Epithelial cell of prostate (primary cell): ENCODE measurements at places on chromosomes 1 and 21.

DNA sequence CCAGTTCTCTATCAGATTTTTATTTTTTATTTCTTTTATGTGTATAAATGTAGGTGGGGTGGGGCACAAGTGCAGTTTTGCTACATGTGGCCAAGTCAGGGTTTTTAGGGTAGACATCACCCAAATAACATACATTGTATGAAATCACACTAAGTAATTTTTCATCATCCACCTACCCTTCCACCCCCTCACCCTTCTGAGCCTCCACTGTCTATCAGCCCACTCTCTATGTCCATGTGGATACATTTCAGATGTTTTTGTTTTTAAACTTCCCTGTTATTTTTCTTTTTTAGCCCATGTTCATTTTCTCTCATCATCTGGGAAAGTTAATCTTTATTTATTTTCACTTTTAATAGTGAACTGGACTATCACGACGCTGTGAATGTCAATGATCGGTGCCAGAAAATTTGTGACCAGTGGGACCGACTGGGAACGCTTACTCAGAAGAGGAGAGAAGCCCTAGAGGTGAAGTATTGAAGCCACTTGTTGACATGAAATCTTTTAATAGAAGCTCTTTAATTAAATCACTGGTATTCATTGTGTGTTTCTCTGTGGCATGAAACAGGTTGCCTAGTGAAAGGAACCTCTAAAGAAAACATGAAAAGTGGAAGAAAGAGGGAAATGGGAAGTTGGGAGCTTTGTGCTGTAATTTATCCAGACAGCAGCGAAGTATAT, 47.6 kb upstream of the MTR start:
- DNase-seq, result no peak

GRCh38 chr1:23791516-23792047, 637 bp downstream of the LYPLA2 start:
- DNase-seq, result no peak

GRCh38 chr1:35243691-35244090, 24.8 kb upstream of the ZMYM4 start:
- DNase-seq, result no peak

DNA sequence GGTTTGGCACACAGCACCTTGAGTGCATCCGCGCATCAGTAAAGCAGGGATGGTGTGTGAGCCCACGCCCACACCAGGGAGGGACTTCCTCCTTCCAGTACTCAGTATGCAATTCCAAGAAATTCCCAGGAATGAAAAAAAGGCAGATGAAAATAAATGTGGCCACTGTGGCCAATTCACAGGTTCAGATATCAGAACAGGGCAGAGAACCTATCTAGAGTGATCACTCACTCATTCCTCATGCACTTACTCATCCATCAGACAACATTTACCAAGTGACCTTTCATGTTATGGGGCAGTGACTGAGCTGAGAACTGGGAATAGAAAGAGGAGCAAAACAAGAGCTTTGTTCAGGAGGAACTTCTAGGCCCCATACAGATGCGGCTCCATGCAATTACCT, 113.7 kb downstream of the ZSCAN20 start:
- DNase-seq, result peak; percentile 2

GRCh38 chr1:38068980-38069340, 22.4 kb upstream of the POU3F1 start:
- no peak for DNase-seq

DNA sequence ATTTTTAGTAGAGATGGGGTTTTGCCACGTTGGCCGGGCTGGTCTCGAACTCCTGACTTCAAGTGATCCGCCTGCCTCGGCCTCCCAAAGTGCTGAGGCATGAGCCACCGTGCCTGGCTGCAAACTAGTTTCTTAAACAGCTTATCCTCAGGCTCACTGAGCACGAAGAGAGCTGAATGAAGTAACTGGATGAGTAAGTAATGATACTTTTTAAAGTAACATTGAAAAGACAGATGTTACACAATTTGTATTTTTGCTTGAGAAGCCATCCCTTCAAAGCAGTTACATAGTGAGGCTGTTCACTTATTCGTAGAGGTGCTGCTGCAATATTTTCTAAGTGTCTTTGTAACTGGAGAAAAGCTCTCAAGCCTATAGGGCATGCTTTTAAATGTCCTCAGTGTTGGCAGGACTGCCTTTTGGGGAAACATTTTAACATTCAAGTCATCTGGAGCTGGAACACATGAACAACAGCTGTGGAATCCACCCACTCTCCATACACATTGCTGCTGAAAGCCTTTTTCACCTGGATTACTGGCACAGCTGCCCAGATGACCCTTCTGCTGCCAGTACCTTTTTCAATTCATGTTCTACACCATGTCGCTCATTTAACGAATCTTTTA, 2.7 kb upstream of the YBX1 start:
- DNase-seq, result no peak

- DNase-seq, result no peak
Measured at GRCh38 chr1:208534979-208535378, 290.8 kb upstream of the PLXNA2 start.

- no peak for DNase-seq
Measured at GRCh38 chr1:71224741-71225377, 144.0 kb upstream of the ZRANB2 start.

DNA sequence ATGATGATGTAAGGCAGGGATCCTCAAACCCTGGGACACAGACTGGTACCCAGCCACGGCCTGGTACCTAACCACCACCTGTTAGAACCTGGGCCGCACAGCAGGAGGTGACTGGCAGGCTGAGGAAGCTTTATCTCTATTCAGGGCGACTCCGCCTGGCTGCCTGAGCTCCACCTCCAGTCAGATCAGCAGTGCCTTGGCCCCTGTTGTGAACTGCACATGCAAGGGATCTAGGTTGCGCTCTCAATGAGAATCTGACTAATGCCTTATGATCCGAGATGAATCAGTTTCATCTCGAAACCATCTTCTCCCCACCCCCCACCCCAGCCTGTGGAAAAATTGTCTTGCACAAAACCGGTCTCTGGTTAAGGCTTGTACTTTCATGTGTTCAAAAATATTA, 4.2 kb downstream of the RNPC3 start:
- DNase-seq, result peak; percentile 6

DNA sequence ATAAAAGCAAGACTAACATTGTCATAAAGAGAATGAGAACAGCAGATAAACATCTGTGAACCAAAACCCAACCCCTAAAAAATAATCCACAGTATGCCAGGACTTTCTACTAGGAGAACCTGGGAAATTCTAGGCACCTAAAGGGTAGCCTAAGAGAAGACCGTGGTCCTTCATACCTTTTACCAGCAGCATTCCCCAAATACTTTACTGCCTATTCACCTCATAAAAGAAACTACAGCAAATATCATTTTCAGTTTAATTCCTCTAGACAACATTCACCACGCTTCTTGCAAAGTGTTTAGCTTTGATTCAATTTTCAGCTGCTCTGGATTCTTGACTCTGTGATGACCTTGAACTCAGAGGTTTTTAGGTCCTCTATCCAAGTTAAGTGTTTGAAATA, 1180.7 kb upstream of the B3GALT2 start:
- DNase-seq, result no peak

GRCh38 chr1:7539769-7540175, 231.3 kb upstream of the VAMP3 start:
- peak; percentile 66 for DNase-seq

GRCh38 chr1:233904633-233905415, at the start of gene SLC35F3:
Gene SLC35F3 (plus strand): TSS chr1:233904676.
- DNase-seq, result peak; percentile 16

DNA sequence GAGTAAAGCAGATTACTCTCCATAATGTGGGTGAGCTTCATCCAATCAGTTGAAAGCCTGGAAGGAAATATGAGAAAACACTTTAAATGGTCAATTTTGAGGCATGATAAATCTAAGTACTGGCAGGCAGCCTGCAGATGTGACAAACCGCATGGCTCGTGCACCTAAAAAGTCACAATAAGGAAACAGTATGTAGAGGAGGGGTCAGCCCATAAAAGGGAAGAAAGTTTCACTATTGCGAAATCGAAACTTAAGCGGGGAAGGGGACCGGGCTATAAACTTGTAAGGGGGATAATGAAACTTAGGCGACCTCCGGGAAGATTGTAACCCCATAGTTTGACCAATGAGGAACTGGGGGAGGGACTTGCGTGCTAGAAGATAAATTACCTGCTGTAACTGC, 109.8 kb downstream of the PLPPR4 start:
- DNase-seq, result no peak

GRCh38 chr1:31600641-31601040, 16.8 kb upstream of the HCRTR1 start:
- DNase-seq, result no peak

GRCh38 chr1:155873860-155874259, 14.5 kb downstream of the SYT11 start:
- DNase-seq, result peak; percentile 48

- no peak for DNase-seq
Measured at GRCh38 chr1:150560576-150561253, 11.5 kb downstream of the ADAMTSL4 start.

DNA sequence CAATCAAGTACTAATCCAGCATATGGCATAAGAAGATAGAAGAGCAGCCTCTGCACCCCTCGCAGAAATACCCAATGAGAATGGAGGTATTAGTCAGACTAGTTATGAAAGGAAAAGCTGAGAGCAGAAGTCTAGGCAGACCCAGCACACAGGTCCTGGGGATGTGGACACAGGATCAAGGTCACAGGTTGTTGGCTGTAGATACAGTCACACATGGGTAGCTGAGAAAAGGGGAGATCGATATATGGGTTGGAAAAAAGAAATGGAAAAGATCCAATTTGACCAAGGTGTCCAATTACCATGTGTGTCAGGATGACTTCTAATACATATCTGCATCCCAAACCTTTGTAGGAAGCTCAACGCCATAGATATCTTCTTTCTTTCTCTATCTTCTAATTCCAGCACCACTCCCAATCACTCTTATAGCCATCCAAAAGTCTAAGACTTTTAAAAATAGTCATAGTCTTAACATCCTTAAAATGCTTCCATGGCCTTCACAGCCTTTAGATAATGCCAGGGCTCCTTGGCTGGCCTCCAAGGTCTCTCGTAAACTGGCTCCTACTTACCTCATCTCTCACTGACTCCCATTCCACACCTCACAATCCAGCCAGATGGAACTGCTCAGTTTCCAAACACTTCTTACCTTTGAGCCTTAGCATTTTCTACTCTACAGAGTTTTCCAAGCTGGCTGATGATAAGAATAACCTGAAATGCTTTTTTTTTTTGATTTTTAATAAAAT, 8.3 kb upstream of the ZC3H11B start:
- no peak for DNase-seq

DNA sequence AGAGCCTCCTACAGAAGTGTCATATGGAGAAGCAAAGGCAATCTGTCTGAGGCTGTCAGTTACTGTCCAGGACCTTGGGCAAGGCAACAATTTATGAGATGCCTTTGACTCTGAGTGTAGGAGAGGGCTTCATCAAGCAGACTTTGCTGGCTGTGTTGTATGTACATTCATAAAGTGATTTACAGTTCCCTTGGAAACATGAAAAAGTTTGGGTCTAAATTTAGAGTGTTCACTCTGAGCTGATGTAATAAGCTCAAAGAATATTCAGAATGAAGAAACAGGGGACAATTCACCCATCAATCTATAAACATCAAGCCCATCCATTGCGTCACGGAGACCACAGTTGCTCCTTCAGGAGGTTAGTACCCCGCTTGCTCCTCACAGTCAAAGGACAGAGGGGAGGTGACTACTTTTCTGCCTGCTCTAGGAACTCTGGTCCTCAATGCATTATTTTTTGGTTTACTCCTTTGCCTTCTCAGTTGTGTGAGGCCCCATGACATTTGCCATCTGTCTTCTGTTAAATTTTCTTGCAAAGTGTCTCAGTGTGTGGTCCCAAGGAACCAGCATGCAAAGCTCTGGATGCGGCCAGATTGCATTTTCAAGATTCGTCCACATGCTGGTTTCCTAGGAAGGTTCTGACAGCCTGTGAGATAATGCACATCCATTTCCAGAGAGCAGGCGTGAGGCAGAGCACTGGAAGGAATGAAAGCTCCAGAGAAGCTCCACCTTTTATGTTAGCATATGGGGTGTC, 241.1 kb upstream of the KIAA0040 start:
- no peak for DNase-seq

GRCh38 chr1:197908716-197909220, 6.3 kb downstream of the C1orf53 start:
- no peak for DNase-seq

DNA sequence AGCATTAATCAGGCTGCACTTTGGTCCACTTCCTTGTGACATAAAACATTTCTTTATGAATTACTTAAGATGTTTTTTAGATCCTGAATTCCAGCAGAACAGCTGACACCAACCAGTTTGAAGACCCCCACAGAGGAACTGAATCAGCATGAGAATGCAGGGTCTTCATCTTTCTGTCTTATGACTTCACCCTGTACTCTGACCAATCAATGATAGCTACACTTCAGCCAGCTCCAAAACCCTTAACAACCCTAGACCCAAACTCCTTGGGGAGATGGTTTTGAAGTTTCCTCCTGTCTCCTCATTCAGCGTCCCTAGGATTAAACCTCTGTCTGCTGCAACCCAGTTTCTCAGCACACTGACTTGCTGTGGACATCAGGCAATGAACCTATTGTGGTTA, 175.0 kb downstream of the CTH start:
- no peak for DNase-seq

GRCh38 chr1:243364866-243365265, 109.0 kb downstream of the SDCCAG8 start:
- DNase-seq, result no peak

GRCh38 chr1:9164919-9165318, 36.0 kb upstream of the GPR157 start:
- no peak for DNase-seq

DNA sequence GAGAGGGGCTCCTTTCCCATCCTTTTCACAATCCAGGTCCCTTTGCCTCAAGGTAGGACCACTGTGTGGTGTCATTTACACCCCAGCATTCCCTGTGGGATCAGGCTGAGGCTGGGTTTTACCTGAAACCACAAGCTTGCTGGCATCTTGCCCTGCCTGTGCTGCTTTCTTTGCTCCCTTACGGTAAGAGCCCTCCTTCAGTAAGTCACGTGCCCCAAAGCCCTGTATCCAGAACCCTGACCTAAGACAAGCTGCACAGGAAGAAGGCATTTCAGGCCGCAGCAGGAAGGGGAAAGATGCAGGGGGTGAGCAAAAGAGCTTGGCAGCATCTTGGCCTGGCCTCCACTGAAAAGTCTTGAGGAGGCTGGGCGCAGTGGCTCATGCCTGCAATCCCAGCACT, 58.4 kb downstream of the KLHDC7A start:
- DNase-seq, result no peak

DNA sequence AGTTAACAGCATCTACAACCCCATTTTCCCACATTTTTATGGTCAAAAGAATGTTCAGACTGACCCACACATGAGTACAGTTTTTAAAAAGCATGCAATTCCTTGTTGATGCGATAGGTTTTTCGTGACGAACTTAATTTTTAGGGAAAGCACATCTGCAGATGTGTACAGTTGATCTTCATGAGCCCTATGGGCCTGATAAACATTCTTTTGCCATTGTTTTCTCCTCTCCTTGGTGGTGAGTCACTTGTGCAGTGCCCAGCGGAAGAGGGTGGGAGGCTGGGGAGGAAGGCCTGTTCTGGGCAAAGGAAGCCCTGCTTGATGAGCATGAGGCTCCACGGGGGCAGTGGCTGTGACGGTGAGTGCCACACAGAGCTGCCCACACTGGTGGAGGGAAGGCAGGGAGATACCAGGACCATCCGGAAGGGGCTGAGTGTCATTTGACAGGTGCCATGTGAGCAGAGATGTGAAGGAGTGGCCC, 5.3 kb downstream of the ARF1 start:
- DNase-seq, result no peak

- DNase-seq, result no peak
Measured at GRCh38 chr1:206947255-206947654, 989 bp upstream of the PIGR start.

GRCh38 chr1:34739613-34740012, 15.2 kb upstream of the GJB5 start:
- DNase-seq, result no peak

GRCh38 chr1:15005116-15005515, 148.4 kb upstream of the TMEM51 start:
- DNase-seq, result no peak
